Germinal center (tissue), 1 donor: ENCODE measurements at places on chromosomes 5 and 9.

- no peak for DNase-seq
Measured at GRCh38 chr5:93188876-93189485, 392.0 kb downstream of the NR2F1-AS1 start.

DNA sequence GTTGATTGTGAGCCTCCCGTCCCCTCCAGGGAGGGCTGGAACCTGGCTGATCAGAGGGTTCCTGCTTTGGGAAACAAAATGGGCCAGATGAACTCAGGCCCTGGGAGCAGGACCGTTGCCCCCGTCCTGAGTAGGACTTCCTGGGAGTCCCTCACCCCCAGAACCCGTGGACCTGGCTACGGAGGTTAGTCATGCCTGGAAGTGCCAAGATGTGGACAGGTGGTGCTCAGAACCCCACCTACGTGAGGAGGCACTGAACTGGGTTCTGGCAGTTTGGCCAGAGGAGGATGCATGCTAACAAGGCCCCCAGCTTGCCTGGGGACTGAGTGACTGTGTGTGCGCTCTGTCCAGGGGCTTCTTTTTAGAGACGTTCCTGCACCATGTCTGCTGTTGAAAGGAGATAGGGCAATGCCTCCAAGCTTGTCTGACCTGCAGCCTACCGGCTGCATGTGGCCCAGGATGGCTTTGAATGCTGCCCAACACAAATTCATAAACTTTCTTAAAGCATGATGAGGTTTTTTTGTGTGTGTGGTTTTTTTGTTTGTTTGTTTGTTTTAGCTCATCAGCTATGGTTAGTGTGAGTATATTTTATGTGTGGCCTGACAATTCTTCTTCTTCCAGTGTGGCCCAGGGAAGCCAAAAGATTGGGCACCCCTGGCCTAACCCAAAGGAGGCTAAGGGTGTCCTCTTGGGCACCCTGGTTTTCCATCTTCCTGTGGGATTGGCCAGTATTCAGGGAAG lies 1.8 kb upstream of the DAB2IP start:
- DNase-seq, result no peak

- DNase-seq, result no peak
Measured at GRCh38 chr9:134725605-134725940, 84.0 kb downstream of the COL5A1 start.

- DNase-seq, result no peak
Measured at GRCh38 chr9:125544988-125545651, 161.9 kb downstream of the MAPKAP1 start.

DNA sequence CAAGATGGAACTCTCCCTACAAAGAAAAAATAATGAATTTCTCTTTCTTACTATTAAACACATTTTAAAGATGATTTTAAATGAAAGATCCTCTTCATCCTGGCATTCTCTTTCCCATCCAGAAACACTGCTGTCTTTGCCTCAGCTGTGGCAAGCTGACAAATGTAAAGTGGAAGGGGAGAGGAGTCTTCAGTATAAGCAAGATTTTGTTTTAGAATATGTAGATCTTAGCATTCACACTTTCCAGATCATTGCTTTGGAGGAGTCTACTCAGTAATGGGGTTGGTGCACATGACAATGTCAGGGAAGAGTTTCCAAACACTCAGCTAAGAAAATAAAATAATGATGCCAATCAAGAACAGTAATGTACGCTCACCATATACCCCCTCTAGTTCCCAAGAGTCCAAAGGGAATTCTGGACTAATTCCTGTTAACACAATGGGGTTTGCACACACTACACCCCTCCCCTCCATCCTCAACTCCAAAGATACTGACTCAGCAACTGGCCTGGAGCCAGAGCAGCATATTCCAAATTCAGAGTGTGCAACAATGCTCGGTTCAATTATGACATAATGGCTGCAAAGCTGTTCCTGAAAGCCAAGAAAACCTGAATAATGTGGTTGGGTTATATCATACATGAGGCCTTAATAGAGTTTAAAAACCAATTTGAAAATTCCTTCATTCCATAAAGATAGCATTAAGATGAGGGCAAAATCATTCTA lies 4.6 kb downstream of the C5orf63 start:
- DNase-seq, result no peak

GRCh38 chr5:112317866-112318265 lies 101.2 kb downstream of the EPB41L4A start:
- DNase-seq, result no peak

DNA sequence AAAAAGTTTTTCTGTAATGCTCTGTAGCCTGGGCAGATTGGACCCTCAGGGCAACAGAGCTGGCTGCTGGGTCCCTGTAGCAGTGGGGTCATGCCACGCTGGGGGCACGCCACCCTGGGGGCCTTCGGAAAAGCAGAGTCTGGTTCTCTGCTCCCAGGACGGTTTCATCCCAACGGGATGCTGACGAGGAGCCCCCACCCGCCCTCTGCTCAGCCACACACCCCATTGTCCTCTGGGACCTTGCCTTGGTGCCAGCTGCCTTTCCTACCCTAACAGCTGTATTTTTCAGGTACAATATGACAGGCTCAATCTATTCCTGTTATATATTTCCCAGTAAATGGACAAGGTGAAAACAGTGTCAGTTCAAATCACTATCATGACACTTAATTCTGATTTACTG lies 29.0 kb upstream of the MVB12B start:
- DNase-seq, result no peak

DNA sequence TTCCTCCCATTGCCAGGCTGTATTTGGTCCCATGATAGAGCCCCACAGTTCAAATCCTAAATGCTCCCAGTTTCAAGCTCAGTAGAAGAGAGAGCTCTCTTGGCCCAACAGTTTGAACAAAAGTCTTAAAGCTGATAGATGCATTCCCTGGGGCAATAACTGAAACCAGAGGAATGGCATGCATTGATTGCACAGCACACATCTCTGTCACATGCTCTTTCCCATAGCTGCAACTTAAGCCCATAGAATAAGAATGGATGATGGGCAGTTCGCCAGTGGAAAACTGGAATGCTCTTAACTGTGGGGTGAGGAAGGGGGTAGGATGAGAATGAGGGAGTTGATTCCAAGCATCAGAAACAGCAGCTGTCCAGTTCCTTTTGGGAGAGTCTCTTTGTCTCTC lies 1942.4 kb upstream of the WWC1 start:
- DNase-seq, result no peak

- DNase-seq, result no peak
Measured at GRCh38 chr9:129252937-129253802, 75.1 kb upstream of the IER5L start.

- DNase-seq, result no peak
Measured at GRCh38 chr5:20087299-20087698, 99.3 kb upstream of the CDH18 start.

DNA sequence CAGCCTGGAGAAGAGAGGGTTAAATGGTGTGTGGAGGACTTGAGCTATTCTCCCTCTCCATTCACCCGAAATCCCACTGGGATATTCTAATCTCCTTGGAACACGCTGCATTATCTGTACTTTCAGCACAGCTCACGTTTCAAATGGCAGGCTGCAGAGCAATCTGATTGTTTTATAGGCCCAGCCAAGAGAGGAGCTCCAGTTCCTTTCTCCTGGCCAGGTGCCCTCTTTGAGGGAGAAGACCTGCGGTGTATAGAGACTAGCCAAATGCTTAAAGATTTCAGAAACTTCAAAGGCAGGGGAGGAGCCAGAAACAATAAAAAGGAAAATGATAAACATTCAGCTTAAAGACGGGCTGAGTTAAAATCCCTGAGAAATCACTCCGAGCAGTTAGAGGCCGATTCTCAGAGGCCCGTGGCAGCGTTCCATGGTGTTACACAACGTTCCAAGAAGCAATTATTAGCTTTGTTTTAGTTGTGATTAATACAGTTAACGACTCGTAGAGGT lies 564.0 kb upstream of the KLF4 start:
- no peak for DNase-seq

GRCh38 chr9:114855488-114855887 lies 49.6 kb upstream of the TNFSF15 start:
- no peak for DNase-seq

- DNase-seq, result peak; percentile 42
Measured at GRCh38 chr5:88660264-88660946, 222.6 kb downstream of the MEF2C start.

GRCh38 chr5:157449011-157449723 lies 10.8 kb upstream of the NIPAL4 start:
- no peak for DNase-seq

DNA sequence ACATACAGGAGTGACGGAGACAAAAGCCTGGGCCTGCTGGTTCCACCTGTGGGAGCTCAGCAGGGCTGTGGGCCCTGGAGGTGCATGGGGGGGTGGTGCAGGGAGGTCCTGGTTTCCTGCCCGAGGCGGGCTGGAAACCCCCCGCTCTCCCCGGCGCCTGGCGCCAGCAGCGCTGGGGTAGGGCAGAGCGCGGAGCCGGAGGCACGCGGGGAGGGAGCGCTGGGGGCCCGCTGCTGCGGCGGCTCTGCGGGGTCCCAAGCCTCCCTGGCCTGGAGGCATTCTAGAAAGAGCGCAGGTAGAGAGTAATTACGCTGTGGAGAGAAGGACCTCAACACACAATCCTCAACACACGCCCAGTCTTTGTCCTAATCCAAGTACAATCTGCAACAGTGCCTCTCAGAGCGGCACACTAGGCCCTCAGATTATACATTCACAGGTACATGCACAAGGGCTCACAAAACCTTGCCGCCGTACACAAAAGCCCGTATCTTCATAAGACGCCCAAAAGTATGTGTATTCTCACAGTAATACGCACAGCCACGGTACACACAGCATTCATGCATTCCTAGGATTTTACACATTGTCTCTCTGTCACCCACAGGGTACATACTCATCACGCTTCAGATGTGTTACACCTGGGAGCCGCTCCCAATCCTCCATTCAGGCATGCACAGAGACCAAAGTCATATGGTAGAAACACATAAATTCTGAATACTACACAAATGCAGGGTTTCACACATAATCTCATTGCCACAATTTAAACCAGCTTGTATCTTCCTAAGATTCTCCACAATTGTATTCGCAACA lies 2.1 kb upstream of the HAND1 start:
- no peak for DNase-seq

GRCh38 chr9:91239367-91240111 lies 122.2 kb downstream of the AUH start:
- DNase-seq, result no peak

DNA sequence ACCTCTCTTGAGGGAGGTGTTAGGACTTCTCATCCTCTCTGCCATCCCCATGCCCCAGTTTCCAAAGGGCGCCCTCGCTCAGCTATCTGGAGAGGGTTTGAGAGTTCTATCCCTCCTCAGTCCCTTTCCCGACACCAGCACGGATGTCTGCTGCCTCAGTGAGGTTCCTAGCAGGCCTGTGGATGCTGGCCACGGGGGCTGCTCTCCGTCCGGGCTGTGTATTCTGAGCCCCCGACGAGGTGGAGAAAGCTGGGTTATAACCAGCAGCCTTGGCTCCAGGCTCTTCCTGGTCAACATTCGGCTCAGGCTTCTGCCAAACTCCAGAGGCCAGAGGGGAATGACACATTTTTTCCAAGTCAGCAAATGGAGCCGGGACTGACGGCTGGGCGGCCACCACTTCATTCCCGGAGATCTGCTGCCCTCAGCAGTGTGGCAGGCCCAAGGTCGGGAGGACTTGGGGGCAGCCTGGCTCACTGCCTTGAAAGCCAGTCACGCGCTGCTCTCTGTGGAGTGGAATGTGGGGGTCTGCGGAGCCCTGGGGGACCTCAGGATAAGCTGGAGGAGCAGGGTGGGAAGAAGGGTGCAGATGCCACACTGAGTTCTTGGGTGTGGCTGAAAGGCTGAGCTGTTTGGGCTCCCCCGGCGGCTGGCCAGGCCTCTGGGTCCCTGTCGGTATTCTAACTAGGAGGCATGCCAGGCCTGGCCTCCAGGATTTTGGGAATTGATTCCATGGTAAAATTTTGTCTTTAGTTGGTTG lies 27.4 kb downstream of the PTPA start:
- no peak for DNase-seq

GRCh38 chr5:98872674-98873073 lies 56.1 kb downstream of the CHD1 start:
- no peak for DNase-seq

GRCh38 chr9:106287091-106287631 lies 575.8 kb upstream of the ZNF462 start:
- DNase-seq, result no peak

DNA sequence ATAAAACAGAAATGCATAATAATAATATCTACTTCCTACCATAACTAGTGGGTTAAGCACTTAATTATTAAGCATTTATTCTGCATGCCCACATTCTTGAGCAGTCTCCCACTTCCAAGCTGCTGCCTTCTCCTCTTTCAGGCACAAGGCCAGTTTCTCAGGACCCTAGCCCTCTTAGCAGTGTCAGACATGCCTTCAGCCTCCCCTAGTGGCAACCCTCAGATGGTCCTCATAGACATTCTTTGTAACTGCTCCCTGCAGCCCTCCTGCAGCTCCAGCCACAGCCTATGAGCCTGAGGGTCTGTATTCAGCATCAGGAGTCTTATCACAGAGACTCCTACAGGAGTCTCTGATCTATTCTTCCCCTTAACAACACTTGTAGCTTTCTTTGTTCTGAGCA lies 3.9 kb downstream of the IL9 start:
- no peak for DNase-seq

DNA sequence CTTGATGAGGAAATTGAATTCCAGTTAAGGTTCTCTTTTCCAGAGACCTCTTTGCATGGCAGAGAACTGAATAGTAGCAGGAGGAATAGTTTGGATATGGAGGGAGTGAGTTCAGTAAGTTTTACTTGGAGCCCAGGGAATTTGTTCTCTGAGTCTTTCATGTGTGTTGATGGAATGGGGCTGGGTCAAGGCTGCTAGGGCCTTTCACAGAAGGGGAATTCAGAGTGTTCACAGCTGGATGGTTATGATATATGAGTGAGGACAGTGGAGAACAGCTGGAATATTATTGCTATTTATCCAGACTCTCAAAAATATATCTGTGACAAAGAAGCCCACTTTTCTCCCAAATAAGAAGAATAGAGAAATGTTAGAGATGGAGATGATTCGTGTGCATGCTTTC lies 372.8 kb downstream of the PLK2 start:
- no peak for DNase-seq

- DNase-seq, result no peak
Measured at GRCh38 chr9:107710953-107711352, 221.4 kb upstream of the KLF4 start.

- no peak for DNase-seq
Measured at GRCh38 chr5:109944461-109944860, 254.7 kb downstream of the MAN2A1 start.

- no peak for DNase-seq
Measured at GRCh38 chr5:137245438-137245837, 253.7 kb downstream of the SPOCK1 start.

GRCh38 chr9:111843971-111844370 lies 49.2 kb upstream of the SHOC1 start:
- no peak for DNase-seq

GRCh38 chr5:98794414-98795080 lies 21.1 kb downstream of the RGMB start:
- no peak for DNase-seq

- no peak for DNase-seq
Measured at GRCh38 chr9:127083138-127083980, 39.1 kb downstream of the ANGPTL2 start.

DNA sequence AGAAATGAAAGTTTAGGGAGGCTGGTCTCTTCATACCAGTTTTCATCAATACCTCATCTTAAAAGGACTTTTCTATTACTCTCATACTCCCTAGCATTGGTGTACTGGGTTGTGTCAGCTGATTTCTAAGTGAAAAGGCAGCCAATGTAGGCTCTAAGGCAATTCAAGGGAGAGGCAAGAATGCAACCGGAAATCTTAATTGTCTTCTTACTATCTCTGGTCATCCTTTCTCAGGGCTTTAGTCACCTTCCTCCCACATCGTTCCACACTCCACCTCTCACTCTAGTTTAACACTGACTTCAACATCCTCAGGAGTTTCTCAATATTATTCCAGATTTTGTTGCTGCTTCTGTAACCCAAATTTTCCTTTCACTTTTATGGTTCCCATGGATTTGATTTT lies 281.8 kb upstream of the RFX3 start:
- DNase-seq, result no peak

- DNase-seq, result no peak
Measured at GRCh38 chr9:128556926-128557634, 4.7 kb downstream of the SPTAN1 start.
